ENCODE measurements at places on chromosomes 4 and X.

- no peak for DNase-seq
Observed at GRCh38 chr4:10496200-10496599, 39.0 kb upstream of the ZNF518B start.

GRCh38 chr4:73589261-73589847, 30.9 kb downstream of the RASSF6 start:
- DNase-seq: no peak

DNA sequence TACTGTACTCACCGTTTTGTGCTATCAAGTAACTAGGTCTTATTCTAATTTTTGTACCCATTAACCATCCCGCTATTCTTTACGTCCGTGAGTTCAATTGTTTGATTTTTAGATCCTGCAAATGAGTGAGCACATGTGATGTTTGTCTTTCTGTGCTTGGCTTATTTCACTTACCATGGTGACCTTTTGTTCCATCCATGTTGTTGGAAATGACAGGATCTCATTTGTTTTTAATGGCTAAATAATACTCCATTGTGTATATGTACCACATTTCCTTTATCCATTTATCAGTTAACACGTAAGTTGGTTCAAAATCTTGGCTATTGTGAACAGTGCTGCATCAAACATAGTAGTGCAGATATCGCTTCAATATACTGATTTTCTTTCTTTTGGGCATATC, 48.3 kb downstream of the USP9X start:
- DNase-seq: no peak

DNA sequence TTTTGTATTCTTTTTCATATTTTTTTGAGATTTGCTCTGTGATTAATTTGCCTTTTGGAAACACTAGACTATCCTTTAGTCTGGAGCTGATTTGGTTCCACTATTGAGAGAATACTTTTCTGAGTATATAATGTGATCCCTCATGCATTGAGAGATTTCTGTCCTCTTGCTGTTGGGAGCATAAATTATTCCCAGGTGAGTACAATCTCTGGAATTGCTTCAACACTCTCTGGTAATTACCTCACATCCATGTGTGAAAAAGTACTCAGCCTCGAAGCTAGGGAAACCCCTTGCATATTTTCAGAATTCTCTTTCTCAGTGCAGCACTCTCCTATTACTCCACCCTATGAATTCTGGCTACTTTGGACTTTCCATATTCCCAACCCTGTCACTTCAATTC, 550.0 kb downstream of the RAPGEF2 start:
- DNase-seq: no peak

DNA sequence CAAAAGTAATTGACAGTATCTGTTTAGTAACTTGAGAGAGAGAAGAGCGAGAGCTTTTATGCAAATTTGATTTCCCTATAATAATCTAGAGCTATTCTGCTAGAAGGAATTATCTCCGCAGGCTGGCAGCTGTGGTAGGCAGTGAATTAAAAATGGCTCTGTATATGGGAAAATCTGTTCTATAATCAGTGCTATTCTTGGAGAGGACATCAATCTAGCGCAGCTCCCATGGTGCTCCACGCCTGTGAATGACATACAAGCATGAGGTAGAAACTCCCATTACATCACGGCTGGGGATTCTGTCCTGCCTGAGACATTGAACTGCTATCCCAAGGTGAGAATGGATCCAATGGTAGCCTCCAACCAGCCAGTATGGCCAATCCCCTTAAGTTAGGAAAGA, 179.0 kb downstream of the DHX15 start:
- no peak for DNase-seq

GRCh38 chr4:11769434-11769833, 340.7 kb upstream of the HS3ST1 start:
- no peak for DNase-seq

GRCh38 chr4:6229671-6230501, 29.5 kb upstream of the JAKMIP1 start:
- DNase-seq: no peak

DNA sequence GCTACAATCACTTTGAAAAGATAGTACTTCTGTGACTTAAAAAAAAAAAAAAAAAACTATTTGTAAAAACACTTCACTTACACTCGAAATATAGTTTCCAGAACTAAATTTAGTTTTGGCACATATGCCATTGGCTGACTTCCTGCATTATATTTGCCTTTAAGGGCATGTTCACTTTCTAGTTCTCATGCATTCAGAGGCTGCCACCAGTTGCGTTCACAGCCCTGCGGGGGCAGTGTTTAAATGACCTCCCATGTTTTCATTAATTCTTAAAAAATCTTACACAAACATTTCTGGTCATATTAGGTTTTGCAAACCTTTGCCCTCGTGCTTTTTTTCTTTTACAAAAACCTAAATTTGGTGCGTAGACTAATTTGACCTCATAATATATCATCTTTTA, 12.4 kb upstream of the ARHGAP6 start:
- DNase-seq: no peak

DNA sequence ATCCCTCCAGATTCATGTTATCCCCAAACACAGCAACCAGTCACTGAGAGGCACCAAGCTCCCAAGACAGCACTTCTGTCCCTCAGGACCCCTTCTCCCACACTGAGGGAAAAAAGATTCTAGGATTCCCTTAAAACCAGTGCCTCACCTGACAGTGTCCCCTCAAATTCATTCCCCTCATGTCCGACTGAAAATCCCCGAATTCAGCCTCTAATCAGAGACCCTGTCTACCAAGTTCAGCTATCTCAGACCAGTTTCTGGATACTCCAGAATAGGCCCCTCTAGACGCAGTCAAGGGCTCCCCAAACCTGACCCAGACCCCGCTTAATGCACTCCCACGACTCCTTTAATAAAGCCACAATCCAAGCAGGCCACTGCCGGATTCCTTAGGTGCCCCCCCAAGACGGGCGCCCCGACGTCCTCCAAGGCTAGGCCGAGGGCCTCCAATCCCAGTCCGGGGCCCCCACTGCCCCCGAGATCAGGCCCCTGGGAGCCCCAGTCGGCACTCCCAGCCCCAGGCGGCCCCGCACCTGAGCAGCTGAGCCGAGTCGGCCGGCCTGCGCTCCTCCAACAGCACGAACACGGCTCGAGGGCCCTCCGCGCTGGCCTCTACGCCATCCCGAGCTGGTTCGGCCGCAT, 457 bp downstream of the TFE3 start:
- DNase-seq: no peak

DNA sequence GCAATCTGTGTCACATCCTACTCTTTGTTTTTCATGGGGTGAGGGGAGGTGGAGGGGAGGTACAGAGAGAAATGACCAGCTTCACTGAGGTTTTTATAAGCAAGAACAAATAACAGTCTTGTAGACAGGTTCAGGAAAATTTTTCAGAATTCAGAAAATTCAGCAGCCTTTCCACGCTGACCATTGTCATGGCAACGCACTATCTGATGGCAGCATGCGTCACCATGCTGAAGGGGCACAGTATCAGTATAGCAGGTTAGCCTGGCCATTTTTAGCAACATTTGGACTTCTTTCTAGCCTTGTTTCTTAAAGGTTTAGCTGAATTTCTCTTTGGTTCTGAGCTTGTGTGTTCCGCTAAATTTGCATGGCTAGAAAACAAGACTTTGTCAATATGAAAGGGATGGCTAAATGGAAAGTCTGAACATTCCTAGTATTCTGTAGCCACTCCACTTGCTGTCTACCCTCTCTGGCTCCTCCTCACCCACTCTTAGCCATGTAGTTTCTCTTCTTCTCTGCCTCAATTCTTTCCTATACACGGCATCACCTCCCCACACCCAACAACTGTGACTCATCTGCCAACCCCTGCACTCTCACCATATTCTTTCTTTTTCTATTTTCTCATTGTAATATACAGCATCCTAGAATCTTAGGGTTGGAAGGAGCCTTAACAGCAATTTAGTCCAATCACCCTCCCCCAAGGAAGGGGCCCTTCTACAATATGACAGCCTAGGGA, 42.7 kb upstream of the CITED1 start:
- DNase-seq: no peak

DNA sequence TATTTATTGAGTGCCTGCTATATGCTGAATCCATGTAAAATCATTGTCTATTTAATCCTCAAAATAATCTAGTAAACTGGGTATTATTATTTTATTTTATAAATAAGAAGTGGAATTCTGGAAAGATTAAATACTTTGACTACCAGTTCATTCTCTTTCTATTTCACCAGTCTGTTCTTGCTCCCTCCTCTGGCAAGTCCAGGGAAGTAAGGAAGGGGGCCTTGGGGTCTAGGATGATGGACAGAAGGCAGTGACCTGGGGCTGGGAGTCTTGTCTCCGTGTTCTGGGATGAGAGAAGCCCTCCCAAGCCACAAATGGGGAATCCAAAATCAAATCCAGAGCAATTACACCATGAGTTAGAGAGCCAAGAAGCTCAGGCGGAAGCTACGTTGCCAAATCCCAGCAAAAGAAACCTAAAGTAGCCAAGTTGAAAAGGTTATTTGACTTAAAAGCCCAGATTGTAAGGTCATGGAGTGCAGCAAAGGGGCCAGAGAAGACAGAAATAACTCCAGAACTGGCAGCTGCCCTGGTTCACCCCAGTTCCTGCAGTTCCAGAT, 28.3 kb upstream of the PARM1 start:
- no peak for DNase-seq

GRCh38 chr4:13240066-13240465, 244.1 kb downstream of the RAB28 start:
- DNase-seq: no peak

DNA sequence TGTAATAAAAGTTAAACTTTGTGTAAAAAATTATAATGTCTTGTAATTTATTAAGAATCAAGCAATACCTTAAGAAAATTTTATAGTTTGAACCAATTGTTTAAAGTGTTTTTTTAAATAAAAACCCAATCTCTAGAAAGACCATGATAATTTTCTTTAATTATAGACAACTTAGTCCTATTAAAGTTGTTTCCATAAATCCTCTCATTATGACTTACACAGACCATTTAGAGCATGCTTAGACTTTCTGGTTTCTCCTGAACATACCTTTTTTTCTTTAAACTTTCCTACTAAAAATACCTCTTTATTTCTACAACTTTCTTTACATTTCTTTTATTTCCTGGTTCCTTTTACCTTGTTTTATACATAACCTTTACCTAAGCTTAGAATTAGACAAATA, 837.4 kb downstream of the PCDH19 start:
- no peak for DNase-seq

GRCh38 chr4:6038711-6039110, 20.5 kb upstream of the C4orf50 start:
- DNase-seq: no peak

- DNase-seq: no peak
Observed at GRCh38 chr4:161376275-161376674, 787.5 kb downstream of the FSTL5 start.

DNA sequence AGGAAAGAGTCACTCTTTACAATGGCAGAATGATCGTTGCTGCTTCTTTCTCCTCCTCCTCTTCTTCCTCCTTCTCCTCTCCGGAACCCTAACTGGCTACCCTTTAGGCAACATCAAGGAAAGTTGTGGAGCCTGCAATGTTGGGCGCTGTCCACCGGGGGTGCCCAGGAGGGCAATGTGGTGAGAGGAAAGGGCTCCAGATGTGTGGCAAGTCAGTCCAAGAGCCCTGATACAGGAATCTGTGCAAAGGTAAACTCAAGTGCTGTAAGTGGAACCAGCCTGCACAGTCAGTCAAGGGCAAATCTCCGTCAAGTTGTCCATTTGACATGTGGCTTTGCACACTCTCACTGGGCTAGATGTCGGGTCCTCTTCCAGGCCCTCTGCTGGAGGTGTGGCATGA, 2.8 kb downstream of the RTL5 start:
- DNase-seq: no peak

DNA sequence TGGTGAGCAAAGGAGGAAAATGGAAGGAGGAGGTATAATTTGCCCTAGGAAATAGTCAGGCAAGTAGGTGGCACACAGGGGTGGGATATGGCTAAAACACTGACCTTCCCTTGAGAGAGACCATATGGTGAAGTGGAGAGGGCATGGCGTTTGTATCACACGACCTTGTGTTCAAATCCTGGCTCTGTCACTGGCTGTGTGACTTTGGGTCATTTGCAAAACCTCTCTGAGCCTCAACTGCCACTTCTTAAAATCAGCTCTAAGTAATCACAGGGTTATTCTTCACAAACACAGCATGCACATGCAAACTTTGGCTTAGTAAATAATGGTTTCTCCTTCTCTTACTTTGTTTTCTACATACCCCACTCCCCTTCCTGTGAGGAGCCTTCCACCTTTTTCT, 8.7 kb downstream of the PDGFRA start:
- DNase-seq: no peak

DNA sequence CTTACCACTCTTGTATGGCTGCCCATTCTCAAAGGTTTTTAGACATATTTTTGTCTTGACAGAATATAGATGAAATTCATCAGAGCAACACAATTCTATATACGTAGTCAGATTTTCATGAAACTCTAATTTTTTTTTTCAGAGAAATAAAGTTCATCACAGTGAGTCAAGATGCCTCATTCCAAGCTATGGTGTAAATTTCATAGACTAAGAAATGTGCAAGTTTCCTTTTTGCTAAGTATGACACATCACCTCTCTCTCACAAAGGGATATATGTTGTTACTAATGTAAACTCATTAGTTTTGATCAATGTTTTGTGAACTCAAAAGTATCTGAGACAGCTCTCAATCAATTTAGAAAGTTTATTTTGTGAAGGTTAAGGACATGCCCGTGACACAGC, 60.4 kb upstream of the ATXN3L start:
- no peak for DNase-seq

DNA sequence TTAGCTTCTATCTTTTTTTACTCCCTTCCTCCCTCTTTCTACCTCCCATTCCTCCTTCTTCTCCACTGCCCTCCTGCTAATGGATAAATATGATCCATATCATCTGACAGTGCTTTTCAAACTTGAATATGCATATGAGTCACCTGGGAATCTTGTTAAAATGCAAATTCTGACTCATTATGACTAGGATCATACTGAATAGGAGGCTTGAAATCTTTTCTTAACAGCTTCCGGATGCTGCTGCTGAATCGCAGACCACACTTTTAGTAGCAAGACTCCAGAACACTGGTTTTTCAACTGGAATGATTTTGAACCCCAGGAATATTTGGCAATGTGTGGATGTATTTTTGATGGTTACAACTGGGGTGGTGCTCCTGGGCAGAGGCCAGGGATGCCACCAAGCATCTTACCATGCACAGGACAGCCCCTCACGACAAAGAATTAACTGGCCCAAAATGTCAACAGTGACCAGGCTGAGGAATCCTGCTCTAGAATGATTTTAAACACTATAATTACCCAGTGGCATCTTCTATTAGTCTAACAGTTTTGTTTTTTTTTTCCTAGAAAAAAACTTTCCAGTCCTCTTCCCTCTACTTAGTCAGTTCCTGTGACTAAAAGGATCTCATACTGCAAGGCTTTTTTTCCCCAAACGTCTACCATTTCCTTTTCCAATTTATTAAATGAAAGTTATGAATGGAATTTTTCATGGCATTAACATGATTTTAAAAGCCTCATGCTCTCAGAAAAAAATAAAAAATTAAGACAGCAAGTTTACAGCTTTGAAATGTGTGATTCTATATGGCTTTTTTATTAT, 10.6 kb upstream of the PYURF start:
- no peak for DNase-seq

GRCh38 chrX:145825896-145826295, 8.3 kb downstream of the SLITRK2 start:
- no peak for DNase-seq

GRCh38 chrX:110671068-110671803, 124.4 kb downstream of the CHRDL1 start:
- DNase-seq: no peak

GRCh38 chrX:9566150-9566621, 101.3 kb downstream of the TBL1X start:
- no peak for DNase-seq

Measured in CD4-positive, alpha-beta T cell (primary cell).